ENCODE measurements at places on chromosomes 5 and 9.
A peak's percentile ranks its signal among the peaks of the same experiment; 100 is the strongest.

DNA sequence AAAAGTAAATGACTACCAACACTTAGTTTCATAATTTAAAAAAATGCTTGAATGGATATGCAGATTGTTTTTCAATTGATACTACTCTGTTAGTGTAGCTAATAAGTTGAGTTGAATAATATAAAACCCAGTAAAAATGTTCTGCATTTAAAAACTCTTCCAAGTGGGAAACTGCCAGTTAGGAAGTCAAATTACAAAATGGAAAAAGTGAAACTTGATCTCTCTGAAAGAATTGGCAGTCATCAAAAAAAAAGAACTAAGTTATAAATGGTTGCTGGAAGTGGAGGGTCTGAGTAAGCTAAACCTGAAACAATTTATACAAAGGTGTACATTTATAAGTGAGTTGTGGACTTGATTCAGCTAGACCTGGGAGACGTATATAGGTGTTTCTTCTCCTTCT lies 52.4 kb downstream of the VCAN start:
- DNase-seq = no peak

- peak; percentile 41 for DNase-seq
Observed at GRCh38 chr5:25544652-25545249, 900.0 kb upstream of the CDH10 start.

- no peak for DNase-seq
Observed at GRCh38 chr5:149133795-149134777, 7.2 kb upstream of the ABLIM3 start.

DNA sequence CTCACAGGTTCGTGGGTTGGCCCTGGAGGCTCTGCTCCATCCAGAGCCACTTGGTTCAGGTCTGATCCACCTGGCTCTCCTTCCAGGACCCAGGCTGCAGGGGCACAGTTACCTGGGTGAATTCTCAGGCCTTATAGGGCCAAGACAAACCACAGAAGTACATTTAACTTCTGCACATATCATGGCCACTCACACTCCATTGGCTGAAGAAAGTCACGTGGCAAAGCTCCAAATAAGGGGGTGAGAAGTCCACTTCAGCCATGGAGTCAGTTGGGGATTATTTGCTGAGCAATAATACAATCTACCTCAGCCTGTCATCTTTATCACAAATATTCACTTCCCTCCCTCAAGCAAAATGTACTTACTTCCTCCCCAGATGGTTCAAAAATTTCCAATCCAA lies 83.6 kb downstream of the MACROH2A1 start:
- DNase-seq = no peak

GRCh38 chr5:78747705-78748359 lies 99.3 kb upstream of the LHFPL2 start:
- peak; percentile 50 for DNase-seq

DNA sequence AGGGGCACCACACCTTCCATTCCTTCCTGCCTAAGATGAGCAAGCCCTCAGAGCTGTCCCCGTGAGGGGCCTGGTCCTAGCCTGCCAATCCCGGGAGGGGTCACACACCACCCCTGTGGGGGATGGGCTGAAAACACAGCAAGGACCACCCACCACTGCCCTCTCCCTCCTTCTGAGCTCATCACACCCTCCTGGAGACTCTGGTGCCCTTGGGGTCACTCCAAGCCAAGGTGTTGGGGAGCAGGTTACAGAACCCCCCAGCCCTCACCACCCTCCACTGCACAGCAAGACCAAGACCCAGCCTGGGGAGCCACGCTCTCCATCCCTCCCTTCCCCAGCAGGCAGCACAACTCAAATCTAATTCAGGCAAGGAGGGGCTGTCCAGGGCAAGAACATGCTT lies 60.5 kb upstream of the PPP1R26 start:
- no peak for DNase-seq

- no peak for DNase-seq
Observed at GRCh38 chr9:128765499-128765898, 6.2 kb downstream of the ZER1 start.

DNA sequence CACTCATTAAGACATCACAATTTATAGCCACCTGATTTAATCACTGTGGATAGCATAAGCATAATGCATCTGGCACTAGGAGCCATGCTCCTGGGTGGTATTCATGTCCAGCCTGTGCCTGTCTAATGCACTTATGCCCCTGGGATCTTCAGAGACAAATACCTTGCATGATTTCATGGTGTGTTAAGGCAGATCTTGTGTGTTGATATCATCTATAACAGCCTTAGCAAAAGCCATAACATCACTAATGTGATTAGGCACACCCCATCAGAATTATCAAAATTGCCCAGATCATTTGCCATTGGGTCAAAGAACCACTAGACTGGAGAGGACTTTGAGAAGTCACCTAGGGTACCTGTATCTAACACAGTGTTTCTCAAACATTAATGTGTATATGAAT lies 43.7 kb upstream of the SELENOP start:
- DNase-seq = no peak

GRCh38 chr5:114984796-114985195 lies 184.9 kb downstream of the TRIM36 start:
- peak; percentile 4 for DNase-seq

DNA sequence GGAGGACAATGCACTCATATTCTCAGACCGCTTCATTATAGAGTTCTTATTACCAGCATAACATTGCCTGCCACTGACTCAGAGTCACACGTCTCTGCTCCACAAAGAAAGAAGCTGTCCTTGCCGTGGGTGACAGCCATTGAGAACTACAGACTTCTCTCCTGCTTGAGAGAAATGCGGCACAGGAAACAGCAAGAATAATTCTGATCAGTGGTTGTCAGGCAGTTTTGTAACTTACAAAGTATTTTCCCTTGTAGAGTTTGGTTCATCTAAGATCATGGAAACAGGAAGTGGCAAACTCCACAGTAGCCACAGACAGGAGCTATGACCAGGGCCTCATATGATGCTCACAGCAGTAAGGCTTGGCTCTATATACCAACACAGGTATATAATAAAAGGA lies 47.0 kb downstream of the KCNV2 start:
- no peak for DNase-seq

GRCh38 chr9:133785753-133786370 lies 47.7 kb upstream of the SARDH start:
- no peak for DNase-seq

- DNase-seq = no peak
Observed at GRCh38 chr9:117365438-117365837, 49.4 kb downstream of the ASTN2 start.

- no peak for DNase-seq
Observed at GRCh38 chr5:157546456-157547100, 29.0 kb downstream of the ADAM19 start.

GRCh38 chr9:124835026-124835557 lies 18.2 kb upstream of the WDR38 start:
- DNase-seq = no peak

- no peak for DNase-seq
Observed at GRCh38 chr5:157038568-157039187, 20.2 kb downstream of the HAVCR1 start.

DNA sequence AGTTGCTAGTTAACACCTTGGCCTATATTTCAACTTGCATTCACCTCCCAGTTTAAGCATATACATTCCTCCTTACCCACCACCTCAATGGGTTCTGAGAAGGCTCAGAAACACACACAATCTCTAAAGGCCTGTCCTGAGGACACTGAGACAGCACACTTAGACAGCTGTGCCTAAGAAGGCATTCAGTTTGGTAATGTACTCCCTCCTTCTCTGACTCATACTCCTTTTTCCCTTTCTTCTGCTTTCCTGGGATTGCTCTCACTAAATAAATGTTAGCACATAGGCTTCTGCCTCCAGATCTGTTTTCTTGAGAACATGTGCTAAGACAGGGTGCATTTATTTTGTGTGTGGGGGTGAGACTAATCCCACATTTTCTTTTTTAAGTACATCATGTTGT lies 456.8 kb upstream of the CDH6 start:
- peak; percentile 8 for DNase-seq

DNA sequence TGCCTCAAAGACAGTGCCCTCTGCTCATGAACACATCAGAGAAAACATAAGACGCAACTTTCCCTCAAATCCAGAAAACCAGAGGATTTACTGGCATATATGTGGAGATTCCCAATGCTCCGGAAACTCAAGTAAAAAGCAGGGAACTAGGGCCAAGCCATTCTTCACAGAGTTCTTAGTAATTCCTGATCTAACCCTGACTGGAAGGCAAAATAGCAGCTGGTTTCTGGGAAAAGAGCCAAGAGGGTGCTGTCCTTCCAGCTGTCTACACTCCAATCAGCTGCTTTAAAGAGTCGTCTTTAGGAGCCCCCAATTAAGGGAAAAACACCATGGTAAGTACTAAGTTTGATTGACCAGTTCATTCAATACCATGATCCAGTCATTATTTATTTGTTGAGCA lies 49.6 kb downstream of the GNA14 start:
- peak; percentile 13 for DNase-seq

GRCh38 chr5:54388811-54389210 lies 66.7 kb upstream of the HSPB3 start:
- no peak for DNase-seq

DNA sequence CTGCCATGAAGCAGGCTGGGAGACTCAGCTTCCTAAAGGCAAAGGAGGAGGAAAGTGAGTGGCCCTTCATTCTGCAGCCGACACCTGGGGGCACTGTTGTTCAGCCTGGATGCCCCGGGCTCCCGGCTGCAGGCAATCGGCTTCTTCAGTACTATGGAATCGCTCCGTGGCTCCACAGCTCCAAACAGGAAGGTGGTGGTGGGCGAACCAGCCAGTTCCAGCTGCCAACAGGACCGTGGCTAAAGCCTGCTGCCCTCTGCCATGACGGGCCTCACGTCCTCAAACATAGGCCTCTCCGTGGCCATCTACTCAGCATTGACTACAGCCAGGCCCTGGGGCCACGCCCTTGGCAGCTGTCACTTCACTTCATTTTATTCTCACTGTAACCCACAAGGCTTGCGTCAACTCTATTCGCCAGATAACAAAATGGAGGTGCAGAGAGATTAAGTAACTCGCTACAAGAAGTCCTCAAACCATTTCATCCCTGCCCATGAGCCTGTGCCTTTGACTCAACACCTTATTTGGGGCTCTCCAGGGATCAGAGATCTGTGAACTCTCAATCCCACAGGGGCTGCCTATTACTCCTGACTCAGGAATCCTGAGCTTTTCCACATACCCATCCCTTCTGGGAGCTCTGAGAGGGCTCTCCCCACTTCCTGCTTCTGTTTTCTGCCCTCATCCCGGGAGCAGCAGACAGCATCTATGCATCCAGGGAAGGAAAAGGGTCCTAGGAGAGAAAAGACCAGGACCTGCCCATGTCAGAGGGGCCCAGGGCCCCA lies 38.0 kb downstream of the PAX5 start:
- peak; percentile 25 for DNase-seq

DNA sequence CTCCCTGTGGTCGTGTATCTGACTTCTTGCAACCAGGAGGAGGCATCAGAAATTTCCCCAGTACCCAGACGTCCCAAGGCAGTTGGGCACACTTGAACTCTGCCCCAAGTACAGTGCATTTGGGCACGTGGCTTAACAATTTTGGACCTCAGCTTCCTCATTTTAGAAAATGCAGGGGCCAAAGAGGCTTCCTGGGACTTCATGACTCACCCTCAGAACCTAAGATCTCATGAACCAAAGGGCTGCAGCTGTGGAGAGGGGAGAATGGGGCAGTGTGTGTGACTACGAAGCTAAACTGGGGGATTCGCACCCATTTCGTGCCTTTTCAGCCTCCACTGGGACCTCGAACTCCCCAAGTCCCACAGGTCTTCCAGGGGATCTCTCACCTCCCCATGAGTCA lies 59.2 kb downstream of the SYK start:
- no peak for DNase-seq

GRCh38 chr5:174056064-174056847 lies 10.8 kb downstream of the NSG2 start:
- DNase-seq = no peak

DNA sequence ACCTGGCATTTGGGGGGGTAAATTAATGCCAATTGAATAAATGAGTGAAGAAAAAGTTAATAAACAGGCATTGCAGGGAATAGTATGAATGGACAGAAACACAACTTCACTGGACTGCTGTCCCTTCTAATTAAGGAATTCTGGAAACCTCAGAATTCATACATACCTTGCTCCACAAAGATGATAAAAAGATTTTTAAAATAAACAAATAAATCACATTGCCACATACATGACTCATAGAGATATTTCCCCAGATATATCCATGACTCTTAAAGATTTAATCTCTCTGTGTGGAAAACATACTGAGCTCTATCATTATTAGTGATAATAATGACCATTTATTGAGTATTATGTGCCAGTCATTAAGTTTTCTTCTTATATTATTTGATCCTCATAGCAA lies 469.0 kb upstream of the MEF2C start:
- no peak for DNase-seq

DNA sequence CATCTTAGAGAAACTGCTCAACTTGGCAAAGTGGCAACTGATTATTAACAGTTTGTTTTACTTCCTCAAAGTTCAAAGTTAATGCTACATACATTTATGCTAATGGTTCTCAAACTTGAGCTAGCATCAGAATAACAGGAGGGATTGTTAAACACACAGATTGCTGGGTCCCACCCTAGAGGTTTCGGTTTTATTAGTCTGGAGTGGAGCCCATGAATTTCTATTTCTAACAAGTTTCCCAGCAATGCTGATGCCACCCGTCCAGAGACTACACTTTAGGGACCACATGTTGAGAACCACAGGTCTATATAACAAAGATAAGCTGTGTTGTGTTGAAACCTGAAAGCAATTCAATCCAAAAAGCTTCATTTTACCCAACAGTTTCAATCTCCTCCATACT lies 95.3 kb downstream of the FBXW11 start:
- DNase-seq = no peak

GRCh38 chr5:126003309-126003708 lies 419.9 kb upstream of the GRAMD2B start:
- peak; percentile 65 for DNase-seq

GRCh38 chr5:124747791-124748686 lies 1.6 kb upstream of the ZNF608 start:
- peak; percentile 68 for DNase-seq

DNA sequence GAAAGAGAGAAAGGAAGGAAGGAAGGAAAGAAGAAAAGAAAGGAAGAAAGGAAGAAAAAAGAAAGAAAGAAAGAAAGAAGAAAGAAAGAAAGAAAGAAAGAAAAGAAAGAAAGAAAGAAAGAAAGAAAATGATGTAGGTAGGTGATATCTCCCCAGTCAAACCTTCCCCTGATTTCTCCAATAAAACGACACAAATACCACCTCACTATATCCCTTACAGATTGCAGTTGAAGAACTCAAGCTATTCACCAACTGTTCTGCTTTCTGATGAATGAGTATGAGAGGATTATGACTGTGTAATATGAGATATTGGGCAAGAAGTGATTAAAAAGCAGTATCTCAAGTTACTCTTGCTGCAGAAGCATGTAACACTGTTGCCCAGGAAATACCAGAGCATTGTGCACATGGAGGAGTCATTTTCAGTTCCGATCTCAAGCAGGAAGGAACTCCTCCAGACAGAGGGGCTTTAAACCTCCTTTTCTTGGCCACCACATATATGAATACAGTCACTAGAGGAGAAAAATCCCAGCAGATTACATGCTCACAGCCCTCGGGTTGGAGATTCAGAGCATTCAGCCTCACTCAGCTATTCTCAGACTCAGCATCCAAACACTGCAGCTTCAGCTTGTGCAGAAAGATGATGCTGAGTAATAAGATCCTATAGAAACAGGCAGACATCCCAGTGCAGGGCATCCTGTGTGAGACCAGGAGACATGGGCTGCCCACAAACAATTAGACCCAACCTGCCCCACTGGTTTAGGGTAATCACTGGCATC lies 61.4 kb downstream of the UGCG start:
- DNase-seq = peak; percentile 37

All from Ammon's horn (tissue), 1 donor.